Stimulated activated CD8-positive, alpha-beta memory T cell treated with anti-CD3 and anti-CD28 coated beads, Interleukin-7, amount 100 ng/mL, for 1 hour (primary cell): ENCODE measurements at places on chromosomes 12 and 14.

GRCh38 chr14:24613241-24613640 lies 3.8 kb upstream of the GZMH start:
- DNase-seq: no peak

GRCh38 chr14:51180577-51180976 lies 59.5 kb upstream of the TMX1 start:
- no peak for DNase-seq

- DNase-seq: no peak
These were observed 1.7 kb downstream of the FITM1 start for GRCh38 chr14:24132061-24132685.

DNA sequence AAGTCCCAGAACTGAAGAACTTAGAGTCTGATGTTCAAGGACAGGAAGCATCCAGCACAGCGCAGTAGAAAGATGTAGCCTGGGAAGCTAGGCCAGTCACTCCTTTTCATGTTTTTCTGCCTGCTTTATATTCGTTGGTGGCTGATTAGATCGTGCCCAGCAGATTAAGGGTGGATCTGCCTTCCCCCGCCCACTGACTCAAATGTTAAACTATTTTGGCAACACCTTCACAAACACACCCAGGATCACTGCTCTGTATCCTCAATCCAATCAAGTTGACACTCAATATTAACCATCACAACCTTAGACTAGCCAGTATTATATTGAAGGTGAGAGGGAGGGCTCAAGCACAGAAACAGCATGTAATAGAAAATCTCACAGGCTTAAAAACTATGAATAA lies 222.9 kb downstream of the C12orf50 start:
- no peak for DNase-seq

- DNase-seq: no peak
These were observed 218.7 kb downstream of the RASSF9 start for GRCh38 chr12:85617307-85618091.

- no peak for DNase-seq
These were observed 428 bp downstream of the RNF41 start for GRCh38 chr12:56221232-56221756.

DNA sequence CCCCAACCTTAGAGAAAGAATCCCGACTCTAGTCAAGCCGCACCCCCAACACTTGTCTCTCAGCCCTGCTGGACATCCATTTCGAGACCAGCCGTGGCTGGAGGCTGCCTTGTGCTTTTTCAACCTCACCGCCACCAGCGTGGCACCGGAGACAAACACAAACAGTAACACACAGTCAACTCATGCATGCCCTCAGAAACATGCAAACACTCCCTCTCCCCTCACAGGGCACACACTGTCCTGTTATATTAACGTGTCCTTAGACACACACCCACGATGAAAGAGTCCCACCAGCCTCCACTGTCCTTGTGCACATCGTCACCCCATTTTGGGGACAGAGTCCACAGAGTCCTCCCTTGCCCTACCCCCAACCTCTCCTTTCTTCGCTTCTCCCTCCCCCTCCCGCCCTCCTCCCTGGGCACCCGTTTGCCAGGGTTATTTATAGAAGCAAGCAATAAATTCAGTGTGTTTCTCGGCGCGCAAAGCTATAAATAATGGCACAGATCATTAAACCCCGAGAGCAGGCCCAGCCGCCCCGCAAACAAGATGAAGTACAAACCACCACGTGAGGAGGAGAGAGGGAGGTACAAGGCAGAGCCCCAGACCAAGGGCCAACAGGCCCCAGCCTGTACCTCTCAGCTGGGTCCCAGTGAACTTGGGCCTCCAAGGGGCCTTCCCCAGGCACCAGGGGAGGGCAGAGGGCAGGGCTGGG lies 27.9 kb downstream of the SMUG1 start:
- DNase-seq: no peak

DNA sequence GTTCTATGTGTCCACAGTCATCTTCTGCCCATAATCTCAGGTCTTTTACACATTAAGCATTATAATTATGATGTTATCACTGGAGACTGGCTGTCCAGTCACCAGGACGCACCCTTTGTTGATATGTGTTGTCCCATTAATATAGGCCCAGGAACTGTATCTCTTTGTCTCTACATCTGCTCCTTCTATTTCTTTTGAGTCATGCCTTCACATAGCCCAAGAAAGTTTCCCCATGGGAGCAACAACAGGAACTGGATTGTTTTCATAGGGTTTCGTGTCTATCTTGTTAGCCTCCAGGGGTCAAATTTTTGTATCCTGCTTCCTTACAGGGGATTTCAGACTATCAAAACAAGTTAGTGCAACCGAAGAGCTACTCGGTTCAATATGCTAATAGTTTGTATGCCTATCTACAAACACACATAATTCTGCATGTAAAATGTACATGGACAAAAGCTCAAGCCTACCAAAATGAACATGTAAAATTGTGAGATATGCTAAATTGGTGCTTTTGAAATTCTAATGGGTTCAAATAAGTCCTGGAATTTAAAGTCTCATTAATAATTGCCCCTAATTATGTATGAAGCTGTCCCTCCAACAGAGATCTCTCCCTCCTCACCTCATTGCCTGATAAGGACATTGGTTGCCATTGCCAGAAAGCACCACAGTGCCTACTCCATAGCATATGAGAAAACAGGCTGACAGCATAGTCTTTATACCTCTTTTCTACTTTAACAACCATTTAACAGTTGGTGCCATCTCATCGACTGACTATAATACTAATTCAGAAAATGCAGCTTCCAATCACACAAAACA lies 99.8 kb upstream of the DIO2 start:
- no peak for DNase-seq

DNA sequence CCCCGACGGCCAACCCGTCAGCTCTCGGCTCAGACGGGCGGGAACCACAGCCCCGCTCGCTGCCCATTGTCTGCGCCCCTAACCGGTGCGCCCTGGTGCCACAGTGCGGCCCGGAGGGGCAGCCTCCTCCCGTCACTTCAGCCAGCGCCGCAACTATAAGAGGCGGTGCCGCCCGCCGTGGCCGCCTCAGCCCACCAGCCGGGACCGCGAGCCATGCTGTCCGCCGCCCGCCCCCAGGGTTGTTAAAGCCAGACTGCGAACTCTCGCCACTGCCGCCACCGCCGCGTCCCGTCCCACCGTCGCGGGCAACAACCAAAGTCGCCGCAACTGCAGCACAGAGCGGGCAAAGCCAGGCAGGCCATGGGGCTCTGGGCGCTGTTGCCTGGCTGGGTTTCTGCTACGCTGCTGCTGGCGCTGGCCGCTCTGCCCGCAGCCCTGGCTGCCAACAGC lies at the start of gene WNT1:
WNT1 (plus strand) TSS at position 32 of the 450 bp plus-strand sequence; CDS start at position 361, 329 bp downstream.
- no peak for DNase-seq

DNA sequence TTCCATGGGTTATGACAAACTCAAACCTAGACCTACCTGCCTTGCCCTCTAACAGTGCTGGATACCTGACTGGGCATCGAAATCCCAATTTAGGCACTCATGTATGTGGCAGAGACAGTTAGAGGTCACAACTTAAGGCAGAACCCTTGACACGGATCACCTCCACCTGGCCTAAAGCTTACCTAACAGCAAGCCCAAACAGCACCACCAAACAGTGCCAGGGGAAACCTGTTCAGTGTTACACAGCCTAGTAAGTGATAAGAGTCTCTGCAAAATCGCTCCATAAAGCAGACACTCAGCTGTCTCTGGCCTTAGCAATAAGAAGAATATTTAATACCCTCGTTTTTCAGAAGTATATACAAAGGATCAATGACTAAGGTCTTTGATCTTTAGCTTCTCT lies 77.8 kb downstream of the SPPL3 start:
- DNase-seq: no peak

DNA sequence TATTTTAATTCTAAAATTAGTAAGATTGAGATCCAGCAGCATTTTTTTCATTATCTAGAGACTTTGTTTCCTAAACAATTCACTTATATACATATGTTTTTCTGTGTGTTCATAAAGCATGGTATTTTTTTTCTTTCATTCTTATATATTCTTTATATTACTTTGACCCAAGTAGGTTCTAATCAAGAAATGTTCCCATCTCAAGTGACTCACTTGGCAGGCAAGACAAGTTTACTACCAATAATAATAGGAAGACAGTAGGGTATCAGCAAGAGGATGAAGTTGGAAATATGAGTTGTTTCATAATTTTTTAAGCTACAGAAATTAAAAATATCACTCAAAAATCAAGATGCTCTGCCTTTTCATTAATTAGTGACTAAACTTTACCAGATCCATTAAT lies 613.4 kb upstream of the ATP2B1 start:
- no peak for DNase-seq
